Stimulated activated CD4-positive, alpha-beta T cell treated with anti-CD3 and anti-CD28 coated beads, Interleukin-12 subunit alpha, Interleukin-12 subunit beta, amount 100 ng/mL, for 48 hours (primary cell): ENCODE measurements at places on chromosomes 1 and 21.

GRCh38 chr21:26800001-26800400 is 45.2 kb downstream of the ADAMTS1 start:
- DNase-seq = no peak

GRCh38 chr1:109901524-109902145 is 9.0 kb upstream of the CSF1 start:
- DNase-seq = no peak

- no peak for DNase-seq
Measured at GRCh38 chr1:110556471-110556807, 37.5 kb upstream of the KCNA10 start.

- no peak for DNase-seq
Measured at GRCh38 chr1:172090511-172090817, 249.2 kb downstream of the DNM3 start.

DNA sequence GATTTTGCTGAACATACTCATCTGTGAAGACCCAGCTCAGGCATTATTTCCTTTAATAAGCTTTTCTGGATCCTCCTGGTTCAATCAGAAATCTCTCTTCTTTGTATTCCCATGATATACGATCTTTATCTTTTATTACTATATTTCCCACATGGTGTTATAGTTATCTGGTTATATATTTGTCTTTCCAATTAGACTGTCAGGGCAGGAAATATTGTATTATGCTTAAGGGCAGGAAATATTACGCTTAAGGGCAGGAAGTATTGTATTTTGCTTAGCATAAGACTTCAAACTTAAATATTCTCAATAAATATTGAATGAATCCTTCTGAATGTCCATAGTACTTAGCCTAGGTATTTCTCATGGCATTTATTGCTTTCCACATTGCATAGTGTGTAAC is 122.2 kb downstream of the COQ8A start:
- no peak for DNase-seq

- no peak for DNase-seq
Measured at GRCh38 chr1:152502496-152503180, 8.0 kb upstream of the LCE5A start.

DNA sequence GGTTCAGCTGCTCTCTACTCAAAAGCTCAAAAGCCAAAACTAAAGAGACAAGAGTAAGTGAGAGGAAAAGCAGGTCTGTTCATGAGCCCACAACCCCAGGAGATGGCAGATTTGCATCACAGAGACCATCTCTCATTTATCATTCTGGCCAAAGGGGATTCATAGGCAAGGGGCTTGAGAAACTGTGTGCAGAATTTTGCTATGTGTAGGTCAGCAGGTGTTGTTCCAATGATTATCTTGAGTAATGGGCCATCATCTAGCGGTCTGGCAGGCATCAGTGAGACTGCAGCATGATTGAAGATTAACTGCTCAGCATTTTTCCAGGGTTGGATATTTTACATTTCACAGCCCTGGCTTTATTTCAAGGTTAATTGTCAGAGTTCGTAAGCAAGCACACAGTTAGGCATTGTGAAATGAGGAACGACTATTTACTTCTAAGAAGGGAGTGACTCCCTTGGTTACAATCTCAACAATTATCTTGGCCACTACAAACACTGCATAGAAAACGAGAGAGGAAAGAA is 1204.6 kb upstream of the TMPRSS15 start:
- no peak for DNase-seq

DNA sequence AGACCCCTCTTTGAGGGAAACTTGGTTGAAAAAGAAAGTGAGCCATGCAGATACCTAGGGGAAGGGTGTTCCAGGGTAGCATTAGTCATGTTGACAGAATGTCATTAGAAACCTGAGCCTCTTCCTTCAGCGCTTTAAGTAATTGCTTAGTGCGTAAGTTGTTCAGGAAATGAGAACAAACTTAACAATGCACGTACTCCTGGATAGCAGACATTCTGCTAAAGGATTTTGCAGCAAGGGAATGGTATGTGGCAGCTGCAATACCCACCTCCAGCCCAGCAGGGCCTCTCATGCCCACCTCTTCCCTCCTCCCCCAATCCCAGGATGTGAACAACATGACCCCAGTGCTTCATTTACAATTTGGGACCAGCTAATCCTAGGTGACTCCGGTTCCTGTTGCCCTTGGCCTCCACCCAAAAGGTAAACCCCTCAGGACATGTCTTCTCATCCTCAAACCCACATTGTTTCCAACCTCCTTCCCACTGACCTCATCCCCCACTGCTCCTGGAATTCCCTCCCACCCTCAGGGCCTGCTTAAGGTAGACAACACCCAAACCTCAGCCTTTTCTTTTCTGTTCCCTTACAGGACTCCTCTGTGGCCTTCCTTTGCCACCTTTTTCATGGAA is 98.0 kb upstream of the BCAR3 start:
- no peak for DNase-seq

DNA sequence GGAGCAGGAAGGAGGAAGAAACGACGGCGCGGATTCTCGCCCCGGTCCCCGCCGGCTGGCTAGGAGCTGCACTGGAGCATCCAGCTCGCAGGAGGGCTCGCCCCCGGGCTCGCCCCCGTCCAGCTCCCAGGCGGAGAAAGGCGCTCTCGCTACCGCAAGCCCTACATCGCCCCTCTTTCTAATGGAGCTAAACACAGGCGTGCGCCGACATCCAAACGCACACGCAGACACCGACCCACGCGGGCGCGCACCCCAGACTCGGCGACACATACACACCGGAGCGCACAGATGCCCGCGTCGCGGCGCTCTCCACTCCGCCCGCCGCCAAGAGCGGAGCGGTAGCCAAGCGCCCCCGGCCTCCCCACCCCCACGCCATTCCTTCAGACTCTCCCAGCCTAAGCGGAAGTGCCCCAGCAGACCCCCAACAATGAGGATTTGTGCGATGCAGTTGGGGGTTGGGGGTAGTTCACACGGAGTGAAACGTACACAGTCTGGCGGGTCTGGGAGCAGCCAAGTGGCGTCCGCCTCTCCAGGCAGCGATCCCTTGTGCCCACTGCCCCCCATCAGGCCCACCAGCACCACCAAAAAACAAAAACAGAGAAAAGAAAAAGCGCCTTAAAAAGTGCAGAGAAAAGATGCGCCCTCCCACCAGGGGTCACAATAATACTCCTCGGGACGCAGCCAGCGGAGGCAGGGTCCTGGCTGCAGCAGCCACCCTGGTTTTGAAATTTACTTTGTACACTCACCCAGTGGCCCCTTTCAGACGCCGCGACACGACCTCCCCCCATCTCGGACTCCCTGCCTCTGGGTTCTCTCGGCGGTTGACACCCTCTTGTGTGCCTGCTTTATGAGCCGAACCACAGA is 1.4 kb downstream of the DAB1 start:
- no peak for DNase-seq

DNA sequence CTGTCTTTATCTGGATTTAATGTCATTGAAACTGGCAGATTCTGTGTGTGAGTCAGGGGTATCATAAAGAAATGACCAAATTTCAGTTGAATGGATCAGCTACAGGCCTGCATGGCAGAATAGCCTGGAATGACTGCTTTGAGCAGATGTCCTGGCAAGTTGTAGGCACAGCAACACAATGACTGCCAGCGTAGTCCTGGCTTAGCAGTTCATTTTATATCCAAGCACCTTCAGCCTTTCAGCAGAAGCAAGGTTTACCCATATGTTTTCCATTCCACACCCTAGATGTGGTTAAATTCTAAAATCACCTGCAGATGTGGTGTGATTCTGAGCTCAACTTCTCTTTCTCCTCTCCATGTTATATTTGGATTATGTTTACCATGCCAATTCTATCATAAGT is 22.3 kb upstream of the PTGFR start:
- no peak for DNase-seq

- no peak for DNase-seq
Measured at GRCh38 chr1:37258068-37258467, 216.3 kb upstream of the ZC3H12A start.

- no peak for DNase-seq
Measured at GRCh38 chr1:86084998-86085397, 71.6 kb downstream of the COL24A1 start.
